ENCODE measurements at places on chromosomes 11 and 22.

GRCh38 chr11:15890031-15890713 is 466.2 kb downstream of the SOX6 start:
- DNase-seq: peak; percentile 31

GRCh38 chr11:36027731-36028130 is 83.9 kb downstream of the LDLRAD3 start:
- DNase-seq: no peak

DNA sequence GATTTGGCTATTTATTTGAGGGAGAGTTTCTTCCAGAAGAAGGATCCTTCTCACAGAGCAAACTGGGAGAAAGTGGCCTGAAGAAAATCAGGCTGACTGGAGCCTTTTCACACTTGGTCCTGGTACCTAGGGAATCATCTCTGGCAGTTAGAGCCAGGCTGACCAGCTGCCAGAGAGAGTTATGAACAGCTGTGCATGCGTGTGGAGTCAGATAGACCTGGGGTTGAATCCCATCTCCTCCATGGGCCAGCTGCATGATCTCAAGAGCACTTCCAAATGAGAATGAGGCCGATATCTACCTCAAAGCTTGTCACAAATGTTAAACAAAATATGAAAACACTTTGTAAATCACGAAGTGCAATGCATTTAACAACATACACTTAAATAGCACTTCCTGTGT is 390.0 kb downstream of the TENM4 start:
- DNase-seq: no peak

DNA sequence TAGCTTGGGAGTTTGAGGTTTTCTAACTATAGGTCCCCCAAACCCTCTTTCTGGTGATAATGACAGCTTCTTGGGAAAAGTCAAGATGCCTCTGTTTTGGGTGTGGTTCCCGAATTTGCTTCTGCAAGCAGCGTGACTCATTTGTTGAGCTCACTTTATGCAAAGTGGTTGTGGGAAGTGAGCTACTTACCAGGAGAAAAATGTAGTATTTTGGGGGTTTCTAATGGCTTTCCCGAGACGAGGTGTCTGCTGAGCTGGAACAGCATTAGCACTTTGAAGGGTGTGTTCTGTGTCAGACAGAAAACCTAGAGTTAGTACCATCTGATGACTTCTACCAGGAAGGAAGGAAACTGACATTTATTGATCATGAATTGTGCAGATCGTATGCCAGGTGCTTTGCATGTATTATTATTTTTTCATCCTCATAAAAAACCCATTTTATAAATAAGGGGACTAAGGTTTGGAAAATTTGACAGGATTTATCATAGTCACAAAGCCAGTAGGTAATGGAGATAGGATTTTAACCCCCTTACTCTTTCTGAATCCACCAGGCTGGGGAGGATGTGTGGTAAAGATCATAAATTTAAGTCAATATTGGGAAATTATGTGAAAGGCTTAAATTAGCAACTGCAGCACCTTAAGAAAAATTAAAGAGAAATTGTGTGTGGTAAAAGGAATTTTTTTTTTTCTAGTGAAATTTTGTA is 108.8 kb upstream of the CD44 start:
- DNase-seq: peak; percentile 12

DNA sequence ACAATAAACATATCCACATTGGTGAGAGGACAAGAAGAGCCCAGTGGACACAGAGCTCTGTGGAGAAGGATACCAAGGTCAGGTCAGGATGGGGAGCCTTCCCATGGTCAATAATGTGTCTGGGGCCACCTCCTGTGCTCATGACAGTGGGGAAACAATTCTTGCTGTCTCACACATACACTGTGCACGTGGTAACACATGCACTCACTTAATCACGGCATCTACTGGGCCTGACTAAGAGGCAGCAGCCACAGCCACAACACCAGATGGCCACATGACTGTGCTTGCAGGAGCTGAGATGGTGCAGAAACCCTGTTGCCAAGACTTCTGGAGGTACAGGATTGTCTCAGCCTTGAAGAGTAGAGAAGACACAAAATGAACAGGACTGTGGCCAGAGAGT is 28.6 kb downstream of the C22orf42 start:
- DNase-seq: no peak

GRCh38 chr22:28438183-28438768 is 241.4 kb downstream of the TTC28 start:
- no peak for DNase-seq

DNA sequence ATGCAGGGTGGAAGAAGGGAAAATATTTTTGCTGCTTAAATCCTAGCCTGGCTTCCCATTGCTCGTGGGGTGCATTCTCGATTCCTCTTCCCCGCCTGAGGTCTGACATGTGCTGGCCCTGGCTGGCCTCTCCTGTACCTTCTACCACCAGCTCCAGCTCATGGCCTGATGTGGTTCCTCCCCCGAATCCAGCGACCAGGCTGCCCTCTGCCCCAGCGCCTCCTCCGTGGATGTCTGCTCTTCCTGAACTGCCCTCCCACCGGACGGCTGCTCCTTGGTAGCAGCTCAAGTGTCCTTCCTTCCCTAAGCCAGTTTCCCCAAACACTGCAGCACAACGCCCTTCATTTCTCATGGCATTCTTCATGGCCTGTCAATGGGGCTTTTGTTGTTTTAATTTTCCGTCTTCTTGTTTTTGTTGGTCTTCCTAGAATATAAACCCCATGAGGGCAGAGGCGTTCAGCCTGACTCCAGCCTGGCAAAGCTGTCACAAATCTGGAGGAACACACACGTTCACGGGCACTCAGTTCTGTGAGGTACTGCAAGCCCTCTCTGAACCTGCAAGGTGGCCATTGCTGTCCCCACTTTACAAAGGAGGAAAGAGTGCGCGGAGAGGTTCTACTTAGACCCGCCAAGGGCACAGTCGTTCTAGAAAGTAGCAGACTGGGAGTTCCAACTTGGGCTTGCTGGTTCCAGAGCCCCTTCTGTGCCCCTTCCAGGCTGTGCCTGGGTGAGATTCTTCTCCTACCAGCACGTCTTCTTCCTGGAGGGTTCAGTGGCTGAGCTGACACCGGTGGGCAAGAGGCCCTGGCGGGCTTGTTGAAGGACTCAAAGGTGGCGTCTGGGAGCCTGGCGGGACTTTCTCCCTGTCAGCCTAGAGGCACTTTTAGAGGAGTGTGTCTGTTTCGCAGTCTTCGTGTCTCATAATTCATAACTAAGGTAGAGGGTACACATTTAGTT is 953 bp upstream of the LRP5 start:
- no peak for DNase-seq

GRCh38 chr11:44600839-44601383 is 35.4 kb downstream of the CD82 start:
- no peak for DNase-seq

GRCh38 chr11:119134389-119134978 is 13.1 kb downstream of the HINFP start:
- no peak for DNase-seq

DNA sequence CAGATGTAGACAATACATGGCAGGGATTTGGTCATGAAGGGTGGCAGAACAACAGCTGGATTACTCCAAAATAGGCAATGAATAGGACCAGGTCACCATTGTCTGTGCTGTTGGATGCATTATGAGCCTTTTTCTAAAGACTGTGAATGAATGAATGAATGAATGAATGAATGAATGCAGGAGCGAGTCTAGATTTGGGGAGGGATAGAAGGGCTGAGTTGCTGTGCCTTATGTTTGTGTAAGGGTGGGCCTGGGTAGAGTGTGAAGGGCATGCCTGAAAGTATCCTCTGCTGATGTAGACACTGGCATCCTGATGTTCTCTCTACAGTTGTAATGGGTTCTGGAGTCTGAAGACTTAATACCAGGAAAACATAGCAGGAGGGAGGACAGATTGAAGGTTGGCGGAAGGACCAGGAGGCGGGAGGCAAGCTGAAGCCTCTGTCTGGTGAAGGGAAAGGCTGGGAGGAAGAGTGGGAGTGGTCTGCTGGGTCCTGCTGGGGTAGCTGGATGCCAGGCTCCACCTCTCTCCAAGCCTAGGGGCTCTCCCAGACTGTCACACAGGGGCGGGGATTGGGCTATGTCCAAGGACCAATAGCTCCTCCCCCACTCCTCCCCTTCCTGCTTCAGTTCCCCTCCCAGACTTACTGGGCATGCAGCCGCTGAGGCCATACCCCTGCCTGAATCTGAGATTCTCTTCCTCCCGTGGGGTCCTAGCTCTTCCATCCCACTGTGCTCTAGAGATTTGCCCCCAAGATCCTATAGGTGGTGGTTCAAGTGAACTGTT is 4.8 kb downstream of the TRIM3 start:
- DNase-seq: peak; percentile 92

- DNase-seq: no peak
These were observed 904.5 kb downstream of the DLG2 start for GRCh38 chr11:84722583-84723108.

DNA sequence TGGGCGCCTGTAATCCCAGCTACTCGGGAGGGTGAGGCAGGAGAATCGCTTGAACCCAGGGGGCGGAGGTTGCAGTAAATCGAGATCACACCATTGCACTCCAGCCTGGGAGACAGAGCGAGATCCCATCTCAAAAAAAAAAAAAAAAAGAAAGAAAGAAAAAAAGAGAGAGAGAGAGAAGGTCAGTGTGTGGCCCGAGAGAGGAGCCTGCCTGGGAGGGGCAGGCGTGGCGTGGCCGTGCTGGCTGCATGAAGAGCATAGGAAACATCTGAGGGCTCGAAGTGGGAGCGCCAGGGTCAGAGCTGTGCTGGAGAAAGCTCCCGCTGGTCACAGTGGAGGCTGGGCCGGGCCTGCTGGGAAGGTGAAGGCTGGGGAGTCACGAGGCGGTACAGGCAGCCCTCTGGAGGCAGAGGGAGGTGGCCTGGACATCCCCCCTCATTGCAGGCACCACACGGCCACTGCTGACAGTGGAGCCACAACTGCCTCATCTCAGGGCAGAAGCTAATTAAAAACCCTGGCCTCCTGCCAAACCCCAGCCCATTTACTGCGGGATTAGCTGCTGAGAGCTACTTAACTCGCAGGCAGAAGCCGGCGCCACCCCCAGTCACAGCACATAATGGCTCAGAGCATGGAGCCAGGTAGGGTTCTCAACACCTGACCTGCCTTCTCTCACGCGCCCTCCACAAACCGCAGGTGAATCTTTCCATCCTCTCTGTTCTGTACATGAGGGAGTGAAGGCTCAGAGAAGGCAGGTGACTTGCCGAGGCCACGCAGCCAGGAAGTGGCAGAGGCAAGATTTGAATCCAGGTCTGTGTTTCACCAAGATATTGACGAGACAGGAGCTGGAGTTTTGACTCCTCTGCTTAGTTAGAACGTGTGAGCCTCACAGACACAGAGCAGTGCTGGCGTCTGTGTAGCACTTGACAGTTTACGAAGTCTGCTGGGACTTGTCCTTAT is 32.6 kb downstream of the NFAM1 start:
- no peak for DNase-seq

- DNase-seq: no peak
These were observed 13.2 kb upstream of the SSTR3 start for GRCh38 chr22:37225481-37225880.

- no peak for DNase-seq
These were observed 6.9 kb upstream of the IFITM3 start for GRCh38 chr11:327581-327923.

DNA sequence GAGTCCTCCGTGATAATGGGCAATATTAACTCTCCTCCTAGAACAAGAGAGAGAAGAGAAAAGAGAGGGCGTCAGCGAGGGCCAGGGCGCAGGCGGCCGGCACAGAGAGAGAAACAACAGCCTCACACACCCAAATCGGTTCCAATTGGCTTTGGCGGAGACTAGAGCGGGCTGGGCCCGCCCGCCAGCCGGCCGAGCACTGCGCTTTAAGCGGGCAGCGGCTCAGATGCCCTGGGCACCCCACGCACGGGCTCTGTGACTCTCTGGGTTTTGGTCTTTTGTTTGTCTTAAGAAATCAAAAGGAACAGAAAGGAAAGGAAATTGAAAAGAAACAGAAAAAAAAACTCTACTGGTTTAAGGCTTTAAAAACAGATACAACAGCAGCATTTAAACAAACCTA is 17.0 kb downstream of the SLC22A12 start:
- DNase-seq: no peak

DNA sequence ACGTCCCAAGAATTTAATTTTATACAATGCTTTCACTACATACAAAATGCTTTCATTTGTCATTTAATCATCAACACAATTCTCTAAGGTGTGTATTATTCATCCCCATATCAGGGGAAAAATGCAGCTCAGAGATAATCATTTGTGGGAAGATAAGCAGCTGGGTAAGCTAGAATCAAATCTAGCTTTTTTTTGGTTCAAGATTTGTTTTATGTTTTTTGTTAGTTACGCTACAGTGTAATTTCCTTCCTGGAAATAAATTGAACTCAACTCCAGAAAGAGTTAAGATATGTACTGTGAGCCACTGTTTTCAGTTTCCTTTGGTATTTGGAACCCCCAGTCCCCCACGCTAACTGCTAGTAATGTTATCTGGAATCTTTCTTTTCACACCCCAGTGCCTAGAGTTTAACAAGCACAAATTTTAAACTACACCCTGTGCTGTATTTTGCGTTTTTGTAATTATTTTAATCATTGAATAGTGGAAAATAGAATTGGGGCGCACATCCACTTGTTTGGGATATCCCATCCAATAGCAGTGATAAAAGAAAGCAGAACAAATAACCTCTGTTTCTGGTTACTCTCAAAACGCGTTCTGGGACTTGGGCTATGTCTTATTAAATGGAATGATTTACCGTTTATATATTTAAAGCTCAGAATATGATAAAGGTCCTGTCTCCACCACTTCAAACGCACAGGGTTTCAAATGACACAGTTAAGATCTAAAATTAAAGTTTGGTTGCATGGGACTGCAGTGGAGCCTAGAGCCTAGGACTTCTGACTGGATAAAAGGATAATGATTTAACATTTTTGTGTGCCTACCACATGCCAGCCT is 2.1 kb upstream of the HSPA8 start:
- DNase-seq: no peak

- no peak for DNase-seq
These were observed 21.2 kb downstream of the BLID start for GRCh38 chr11:122094836-122095235.

DNA sequence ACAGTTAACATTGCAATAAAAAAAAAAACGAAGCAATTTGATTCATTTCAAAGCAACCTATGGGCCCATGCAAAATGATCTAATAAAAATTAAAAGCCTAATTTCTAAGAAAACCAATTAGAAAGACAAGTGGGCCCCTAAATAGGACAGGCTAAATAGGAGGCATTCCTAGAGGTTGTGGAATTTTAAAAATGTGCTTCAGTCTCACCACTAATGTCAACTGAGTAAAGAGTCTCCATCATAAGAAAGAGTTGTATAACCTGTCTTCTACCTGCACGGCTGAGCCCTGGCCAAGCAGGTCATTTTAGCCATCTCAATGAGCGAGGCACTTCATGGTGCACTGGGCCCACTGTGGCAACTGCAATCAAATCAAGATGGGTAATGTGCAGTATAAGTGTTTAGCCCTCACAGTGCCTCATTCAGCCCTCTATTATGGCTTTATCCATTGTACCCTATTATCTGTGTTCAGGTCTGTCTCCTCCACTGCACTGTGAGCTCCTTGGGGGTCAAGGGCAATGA is 76.4 kb downstream of the PRSS23 start:
- DNase-seq: no peak

Measured in hepatic stellate cell (primary cell).